ENCODE measurements at places on chromosomes 2 and 18.

DNA sequence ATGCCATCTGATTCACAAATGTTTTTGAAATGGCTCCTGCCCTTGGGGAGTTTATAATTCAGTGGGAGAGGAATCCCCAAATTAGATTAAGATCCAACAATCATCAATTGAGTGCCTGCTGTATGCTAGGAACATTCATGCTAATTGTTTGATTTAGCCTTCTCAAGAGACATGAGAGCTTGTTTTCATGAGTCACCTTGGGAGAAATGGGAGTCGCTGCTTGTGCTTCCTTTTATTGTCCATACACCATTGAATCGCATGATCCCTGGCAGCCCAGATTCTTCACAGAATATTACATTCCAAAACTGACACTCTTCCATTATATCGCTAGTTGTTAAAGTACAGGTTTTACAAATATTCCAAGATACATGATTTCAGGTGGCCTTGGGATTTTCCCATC is 106.0 kb upstream of the MAP3K20 start:
- DNase-seq = peak; percentile 3

DNA sequence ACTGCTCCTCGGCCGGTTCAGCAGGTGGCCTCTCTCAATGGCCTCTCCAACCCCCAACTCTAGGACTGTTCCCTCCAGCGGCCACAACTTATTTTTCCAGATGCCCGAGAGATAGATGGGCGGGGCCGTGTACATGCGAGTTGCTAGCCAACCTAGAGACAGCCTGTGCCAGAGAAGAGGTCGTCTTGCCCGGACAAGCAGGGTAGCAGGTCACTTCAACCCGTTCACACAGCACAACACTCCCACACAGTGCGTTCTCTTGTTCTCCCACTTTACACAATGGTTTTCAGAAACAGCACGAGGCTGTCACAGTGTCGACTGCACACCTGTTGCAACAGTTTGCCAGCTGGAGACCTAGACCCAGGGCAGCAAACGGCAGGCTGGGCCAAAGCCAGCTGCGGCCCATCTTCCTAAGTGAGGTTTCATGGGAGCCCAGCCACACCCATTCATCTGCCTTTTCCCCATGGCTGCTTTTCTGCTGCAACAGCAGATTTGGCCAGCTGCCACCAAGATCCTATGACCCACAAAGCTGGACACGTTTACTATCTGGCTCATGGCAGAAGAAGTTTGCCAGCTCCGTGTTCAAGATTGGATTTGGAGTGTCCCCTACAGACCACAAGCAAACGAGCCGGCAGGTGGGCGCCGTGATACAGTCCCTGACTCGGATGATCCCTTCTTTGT is 7.3 kb upstream of the PRLH start:
- DNase-seq = peak; percentile 20

- DNase-seq = no peak
Measured at GRCh38 chr2:85761512-85761944, 7.7 kb downstream of the ATOH8 start.

- no peak for DNase-seq
Measured at GRCh38 chr2:181954538-181954883, 31.1 kb upstream of the PPP1R1C start.

GRCh38 chr2:168172071-168172470 is 75.3 kb downstream of the STK39 start:
- no peak for DNase-seq

DNA sequence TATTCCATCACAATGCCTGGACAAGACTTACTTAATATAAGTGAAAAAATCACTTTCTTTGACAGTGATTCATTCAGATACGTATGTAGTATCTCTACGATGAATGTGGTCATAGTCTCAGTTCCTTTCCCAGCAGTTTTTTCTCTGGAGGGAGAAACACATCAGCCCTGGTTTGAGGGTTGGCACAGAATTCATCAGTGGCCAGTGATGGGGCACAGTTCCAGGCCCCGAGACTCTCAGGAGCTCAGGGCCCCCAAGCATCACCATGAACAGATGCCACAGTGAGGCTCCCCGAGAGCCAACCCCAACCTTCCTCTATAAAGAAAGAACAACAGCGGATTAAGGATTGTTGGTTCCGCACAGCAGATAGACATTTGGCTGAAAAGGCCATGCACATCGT is 12.5 kb downstream of the PRKAG3 start:
- peak; percentile 66 for DNase-seq

DNA sequence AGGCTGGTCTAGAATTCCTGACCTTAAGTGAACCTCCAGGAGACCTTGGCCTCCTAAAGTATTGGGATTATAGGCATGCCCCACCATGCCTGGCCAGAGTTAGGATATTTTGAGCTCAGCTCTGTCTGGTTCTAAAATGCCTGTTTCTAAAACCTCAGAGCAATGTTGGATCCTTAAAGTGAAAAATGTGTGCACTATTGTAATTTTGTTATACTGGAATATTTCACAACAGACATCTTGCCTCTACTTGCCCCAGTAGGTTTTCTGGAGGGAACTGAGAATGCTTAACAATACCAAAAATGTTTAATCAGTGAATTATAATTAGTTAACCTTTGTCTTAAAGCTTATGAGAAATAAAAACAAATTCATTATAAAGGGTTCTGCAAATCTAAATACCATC is 144.6 kb upstream of the CCDC195 start:
- DNase-seq = no peak

GRCh38 chr2:78681386-78681785 is 344.1 kb upstream of the REG3G start:
- DNase-seq = no peak

DNA sequence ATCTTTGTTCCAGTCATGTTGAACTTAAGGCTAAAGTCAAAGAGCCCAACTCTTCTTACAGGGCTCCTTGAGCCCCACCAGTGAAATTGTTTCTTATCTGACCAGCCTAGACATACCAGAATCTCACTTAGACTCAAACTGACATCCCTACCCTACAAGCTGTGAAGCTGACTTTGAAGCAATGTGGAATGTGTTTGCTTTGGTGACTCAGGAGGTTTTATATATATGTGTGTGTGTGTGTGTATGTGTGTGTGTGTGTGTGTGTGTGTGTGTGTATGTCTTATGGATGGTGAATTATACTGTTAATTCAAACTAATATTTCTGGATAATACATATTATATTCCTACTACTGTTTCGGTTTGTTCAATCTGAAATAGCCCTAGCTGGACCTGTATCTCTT is 67.3 kb downstream of the CAMKMT start:
- no peak for DNase-seq

DNA sequence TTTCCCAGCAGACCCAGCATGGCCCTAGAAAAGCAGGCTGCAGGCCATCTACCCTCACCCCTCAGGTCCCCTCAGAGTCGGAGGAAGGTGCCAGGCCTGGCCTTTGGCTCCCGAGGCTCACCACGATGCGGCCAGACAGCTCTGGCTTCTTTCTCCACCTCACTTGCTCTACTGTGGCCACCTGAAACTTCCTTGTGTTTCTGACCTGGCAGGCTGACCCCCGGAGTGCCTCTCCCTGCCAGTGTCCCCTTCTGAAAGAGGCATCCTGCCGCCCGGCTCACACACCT is 375.0 kb upstream of the HS6ST1 start:
- no peak for DNase-seq

GRCh38 chr2:123816928-123817327 is 208.2 kb upstream of the CNTNAP5 start:
- no peak for DNase-seq

DNA sequence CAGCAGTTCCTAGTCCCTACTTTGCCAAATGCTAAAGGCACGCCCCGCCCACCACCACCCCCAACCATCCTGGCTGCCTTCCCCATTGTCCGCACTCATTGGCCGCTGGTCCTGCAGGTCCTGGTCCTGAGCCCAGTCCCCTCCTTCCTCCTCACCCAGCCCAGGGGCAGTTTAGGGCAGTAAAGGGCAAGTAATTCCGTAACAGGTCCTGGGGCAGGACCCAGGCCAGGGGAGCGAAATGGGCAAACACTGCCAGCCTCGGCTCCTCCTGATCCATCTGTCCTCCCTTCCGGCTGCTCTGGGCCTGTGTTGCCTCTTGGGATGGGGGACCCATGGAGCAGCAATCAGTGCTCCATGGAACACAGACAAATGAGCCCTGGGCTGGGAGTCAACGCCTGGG is 6.1 kb downstream of the ADCY3 start:
- no peak for DNase-seq

- no peak for DNase-seq
Measured at GRCh38 chr2:71556692-71557250, 103.4 kb downstream of the DYSF start.

DNA sequence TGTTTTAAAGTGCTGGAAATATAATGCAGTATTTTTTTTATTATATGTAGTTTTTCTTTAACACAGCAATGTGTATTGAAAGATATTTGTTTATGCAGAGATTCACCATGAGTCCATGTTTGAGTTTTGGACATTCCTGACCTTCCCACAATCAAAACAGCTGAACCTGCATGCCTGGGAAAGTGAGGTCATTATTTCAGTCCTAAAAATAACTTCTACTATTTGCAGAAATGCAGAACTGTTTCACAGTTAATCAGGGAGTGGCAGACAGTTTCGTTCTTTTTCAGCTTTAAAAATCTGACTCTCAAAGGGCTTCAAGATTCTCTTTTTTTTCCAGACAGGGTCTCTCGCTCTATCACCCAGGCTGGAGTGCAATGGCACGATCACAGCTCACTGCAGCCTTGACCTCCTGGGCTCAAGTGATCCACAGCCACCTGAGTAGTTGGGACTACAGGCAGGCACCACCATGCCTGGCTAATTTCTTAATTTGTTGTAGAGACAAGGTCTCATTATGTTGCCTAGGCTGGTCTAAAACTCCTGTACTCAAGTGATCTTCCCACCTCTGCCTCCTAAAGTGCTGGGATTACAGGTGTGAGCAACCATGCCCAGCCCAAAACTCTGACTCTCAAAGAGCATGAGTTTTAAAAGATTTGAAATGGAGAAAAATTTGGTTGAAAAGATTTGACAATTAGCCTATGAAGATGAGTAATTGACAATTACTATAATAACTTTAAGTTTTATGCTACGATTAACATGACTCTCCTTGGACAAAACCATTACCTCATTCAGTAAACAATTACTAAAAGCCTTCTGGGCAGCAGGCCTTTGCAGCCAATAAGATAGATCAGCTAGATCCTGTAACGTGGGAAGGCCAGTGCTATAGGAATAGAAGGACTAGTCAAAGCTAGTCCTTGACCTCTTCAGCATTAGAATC is 5.0 kb upstream of the MYL12B start:
- DNase-seq = peak; percentile 63

DNA sequence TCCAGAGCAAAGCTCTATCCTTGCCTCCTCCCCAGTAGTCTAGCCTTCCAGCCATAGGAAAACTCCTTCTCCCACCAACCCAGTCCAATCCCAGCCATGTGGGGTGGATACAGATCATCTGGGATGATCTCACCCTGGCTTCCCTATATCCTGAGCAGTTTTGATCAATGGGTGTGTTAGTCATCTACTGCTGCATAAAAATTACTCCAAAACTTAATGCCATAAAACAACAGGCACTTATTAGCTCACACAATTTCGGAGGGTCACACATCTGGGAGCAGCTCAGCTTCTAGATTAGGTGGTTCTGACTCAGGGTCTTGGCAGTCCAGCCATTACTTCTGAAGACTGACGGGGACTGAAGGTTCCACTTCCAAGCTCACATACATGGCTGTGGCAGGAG is 190.4 kb downstream of the SPP2 start:
- DNase-seq = no peak

- no peak for DNase-seq
Measured at GRCh38 chr2:241601841-241602240, 35.1 kb downstream of the THAP4 start.

DNA sequence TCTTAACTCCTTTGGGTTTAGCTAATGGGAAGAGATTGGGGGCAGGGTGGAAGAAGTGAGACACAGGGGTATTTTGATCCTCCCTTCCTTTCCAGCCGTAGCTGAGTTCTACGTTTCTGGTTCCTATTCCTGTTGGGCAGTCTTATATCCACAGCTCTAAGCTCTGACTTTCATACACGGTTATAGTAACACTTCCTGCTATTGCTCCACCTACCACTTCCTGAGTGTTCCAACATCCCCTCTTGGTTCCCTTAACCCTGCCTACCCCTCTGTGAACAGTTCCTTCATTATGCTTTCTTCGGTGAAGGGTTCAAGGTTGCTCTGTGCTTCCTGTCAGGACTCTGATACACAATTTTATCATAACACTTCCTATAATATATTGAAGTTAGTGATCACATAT is 205.1 kb downstream of the DNAH7 start:
- DNase-seq = peak; percentile 25

- peak; percentile 94 for DNase-seq
Measured at GRCh38 chr2:28621172-28622100, 125.6 kb downstream of the PLB1 start.

DNA sequence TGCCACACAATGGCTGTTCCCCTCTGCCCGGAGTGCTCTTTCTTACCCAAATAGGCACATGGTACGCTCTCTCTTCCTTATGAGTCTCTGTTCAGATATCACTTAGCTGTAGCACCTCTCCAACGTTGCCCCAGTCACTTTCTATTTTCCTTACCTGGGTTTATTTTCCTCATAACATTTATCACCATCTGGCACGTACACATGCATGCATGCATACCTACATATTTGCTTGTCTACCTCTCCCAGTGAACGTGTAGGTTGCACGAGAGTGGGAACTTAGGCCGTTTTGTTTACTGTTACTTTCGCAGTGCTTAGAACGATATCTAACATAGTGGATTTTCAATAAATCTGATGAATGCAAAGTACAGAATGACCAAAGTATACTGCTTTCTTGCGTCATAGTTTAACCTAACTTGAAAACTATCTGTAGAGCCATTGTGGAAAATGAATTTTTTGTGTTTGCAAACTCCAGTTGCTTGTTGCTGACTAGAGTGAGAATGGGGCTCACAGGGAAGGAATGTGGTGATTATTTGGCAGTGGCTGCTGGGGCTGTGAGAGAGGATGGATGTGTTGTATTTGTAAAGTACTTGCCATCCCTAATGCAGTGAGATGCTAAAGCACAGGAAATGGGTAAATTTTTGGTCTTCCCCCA is 47.1 kb downstream of the ACSL3 start:
- no peak for DNase-seq

GRCh38 chr18:50401888-50402287 is 27.0 kb downstream of the SKA1 start:
- DNase-seq = peak; percentile 13

DNA sequence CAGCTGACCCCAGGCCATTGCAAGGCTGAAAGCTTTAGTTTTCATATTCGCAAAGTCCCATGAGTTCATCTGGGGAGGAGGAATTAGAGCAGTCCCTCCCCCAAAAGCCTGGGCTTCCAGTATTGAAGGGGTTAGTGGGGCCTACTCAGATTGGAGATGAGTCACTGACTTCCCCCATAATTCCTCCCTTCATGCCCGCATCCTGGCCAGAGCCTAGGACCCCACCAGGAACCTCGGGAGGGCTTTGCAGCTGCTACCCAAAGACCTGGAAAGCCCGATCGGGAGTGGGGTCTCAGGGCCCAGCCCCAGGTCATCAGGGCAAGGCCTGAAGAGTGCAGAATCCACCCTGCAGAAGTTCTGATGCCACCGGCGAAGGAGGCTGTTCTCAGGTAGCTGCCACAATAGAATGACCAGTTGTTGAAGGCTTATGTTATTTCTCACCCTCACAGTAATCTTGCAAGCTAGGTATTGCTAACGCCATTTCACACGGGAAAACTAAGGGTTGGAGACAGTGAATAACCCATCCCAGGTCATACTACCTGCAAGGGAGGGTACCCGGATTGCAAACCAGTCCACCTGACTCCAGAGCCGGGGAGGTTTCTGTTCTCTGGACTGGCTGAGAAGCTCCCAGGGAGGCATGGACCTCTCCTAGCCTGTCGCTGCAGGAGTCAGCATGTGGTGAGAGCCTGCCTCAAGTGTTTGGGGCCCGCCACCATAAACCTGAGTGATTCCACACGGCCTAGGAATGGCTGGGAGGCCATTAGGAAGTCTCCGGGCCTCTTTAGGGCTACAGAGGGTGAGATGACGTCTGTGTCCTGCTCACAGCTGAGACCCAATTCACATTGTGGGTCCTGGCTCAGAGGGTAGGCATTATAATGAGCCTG is 5.8 kb upstream of the ARID5A start:
- peak; percentile 59 for DNase-seq

Data from suppressor macrophage treated with lipopolysaccharide for 1 hour (primary cell).